ENCODE measurements at places on chromosomes 12 and 14.
A peak's percentile ranks its signal among the peaks of the same experiment; 100 is the strongest.

GRCh38 chr12:12474931-12475795 is 87.5 kb downstream of the DUSP16 start:
- no peak for DNase-seq

DNA sequence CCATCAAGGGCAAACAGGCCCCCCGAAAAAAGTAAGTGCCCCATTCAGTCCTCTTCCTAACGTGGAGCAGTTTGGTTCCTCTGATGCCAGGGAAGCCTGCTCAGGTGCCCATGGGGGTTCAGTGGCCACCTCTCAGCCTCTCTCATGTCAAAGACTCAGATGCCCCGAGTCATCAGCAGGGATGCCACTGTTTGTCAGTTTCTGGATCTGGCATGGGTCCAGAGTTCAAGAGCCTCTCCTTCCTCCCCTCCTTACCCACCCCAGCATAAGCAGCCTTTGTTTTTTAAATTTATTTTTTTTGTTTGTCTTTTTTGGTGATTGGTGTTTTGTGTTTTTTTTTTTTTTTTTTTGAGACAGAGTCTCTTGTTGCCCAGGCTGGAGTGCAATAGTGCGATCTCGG is 11.3 kb downstream of the KMT5A start:
- no peak for DNase-seq

- DNase-seq = no peak
These were observed 229.5 kb downstream of the CACNA1C start for GRCh38 chr12:2282318-2282717.

DNA sequence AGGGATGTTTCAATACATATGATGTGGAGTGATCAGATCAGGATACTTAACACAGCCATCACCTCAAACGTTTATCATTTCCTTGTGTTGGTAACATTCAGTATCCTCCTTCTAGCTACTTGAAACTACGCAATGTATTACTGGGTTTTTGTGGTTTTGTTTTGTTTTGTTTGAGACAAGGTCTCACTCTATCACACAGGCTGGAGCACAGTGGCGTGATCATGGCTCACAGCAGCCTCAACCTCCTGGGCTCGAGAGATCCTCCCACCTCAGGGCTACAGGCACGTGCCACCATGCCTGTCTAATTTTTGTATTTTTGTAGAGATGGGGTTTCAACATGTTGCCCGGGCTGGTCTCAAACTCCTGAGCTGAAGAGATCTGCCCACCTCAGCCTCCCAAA is 70.2 kb upstream of the BCL11B start:
- no peak for DNase-seq

- peak; percentile 89 for DNase-seq
These were observed 6.3 kb upstream of the RIN3 start for GRCh38 chr14:92507174-92507768.

GRCh38 chr12:81988362-81988761 is 229.2 kb upstream of the PPFIA2 start:
- DNase-seq = no peak

GRCh38 chr12:116578051-116578450 is 18.9 kb downstream of the MAP1LC3B2 start:
- no peak for DNase-seq

- DNase-seq = no peak
These were observed 21.4 kb downstream of the ZFC3H1 start for GRCh38 chr12:71642264-71642663.

GRCh38 chr14:95533391-95533821 is 1.4 kb upstream of the GLRX5 start:
- no peak for DNase-seq

GRCh38 chr14:91728616-91729183 is 3.2 kb downstream of the CATSPERB start:
- no peak for DNase-seq

DNA sequence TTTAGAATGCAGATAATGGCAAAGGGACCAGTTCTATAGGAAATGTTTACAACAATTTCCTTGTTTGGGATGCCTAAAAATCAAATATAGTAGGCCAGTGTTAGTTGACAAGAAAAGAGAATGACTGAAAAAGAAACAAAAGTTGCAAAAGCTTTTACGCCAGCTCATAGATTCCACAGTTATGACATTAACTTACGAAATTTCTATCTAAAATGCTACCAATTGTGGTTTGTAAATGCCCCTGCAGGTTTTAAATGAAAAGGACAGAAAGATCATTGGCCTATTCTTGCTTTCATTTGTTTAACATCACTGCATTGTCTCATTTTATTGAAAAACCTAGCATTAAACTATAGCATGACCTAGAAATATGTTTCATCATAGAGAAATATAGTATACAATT is 345.8 kb downstream of the CCDC91 start:
- no peak for DNase-seq

All from NCI-H187 (cell line).